ENCODE measurements at places on chromosomes 4 and X.

DNA sequence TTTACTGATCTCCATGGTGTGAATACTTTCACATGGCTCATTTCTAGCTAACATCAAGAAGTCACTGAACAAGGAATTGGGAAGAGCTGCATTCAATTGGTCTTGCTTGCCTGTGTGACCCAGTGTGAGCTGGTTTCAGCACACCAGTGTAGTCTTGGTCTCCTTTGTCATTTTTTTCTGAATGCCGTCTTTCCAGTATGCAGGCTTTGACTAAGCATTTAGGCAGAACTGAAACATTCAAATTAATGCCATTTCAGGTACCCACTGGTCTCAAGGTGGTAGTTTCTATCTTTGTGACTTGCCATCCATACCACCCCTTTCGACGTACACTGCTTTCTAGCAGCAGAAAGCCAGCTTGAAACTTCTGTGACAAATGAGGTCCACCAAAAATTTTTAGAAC lies 550.5 kb upstream of the BOD1L1 start:
- no peak for DNase-seq

DNA sequence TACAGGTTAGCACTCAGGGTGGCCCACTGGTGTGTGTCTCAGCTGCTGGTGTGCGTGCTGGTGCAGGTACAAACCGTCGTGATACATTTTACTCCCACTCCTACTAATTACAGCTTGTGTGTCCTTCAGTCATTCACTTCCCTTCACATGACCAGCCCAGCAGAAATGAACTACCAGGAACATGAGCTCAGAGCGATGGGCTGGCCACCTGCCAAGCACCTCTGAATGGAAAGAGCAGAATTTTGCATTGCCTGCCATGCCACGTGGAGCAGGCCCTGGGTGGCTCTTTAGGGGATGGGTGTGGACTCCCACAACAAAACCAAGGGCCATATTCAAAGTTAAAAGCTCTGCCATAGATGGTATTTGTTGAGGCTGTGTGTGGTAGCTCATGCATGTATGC lies 58.9 kb upstream of the PGM2 start:
- no peak for DNase-seq

DNA sequence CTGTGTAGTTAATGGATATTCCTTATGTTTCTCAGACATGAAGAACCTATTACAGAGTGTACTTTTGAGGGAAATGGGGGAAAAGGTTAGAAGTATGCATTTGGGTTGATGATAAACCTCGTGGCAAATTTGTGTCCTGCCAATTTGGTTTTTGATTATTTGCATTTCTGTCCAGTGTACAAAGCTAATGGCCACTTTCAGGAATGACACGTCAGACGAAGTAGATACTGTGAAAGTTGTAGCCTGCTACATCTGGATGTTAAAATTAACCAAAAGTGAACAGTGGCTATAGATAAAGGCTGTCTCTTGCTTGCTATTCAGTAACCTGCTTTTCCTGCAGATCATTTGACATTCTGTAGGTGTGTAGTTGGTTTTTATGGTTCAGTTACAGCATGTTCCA lies 1.0 kb downstream of the PRDX4 start:
- no peak for DNase-seq

GRCh38 chrX:24464498-24464835 lies 619 bp upstream of the PDK3 start:
- no peak for DNase-seq

- no peak for DNase-seq
Observed at GRCh38 chr4:147192679-147193078, 247.0 kb upstream of the TTC29 start.

- DNase-seq, result no peak
Observed at GRCh38 chr4:94504545-94504944, 52.8 kb downstream of the PDLIM5 start.

DNA sequence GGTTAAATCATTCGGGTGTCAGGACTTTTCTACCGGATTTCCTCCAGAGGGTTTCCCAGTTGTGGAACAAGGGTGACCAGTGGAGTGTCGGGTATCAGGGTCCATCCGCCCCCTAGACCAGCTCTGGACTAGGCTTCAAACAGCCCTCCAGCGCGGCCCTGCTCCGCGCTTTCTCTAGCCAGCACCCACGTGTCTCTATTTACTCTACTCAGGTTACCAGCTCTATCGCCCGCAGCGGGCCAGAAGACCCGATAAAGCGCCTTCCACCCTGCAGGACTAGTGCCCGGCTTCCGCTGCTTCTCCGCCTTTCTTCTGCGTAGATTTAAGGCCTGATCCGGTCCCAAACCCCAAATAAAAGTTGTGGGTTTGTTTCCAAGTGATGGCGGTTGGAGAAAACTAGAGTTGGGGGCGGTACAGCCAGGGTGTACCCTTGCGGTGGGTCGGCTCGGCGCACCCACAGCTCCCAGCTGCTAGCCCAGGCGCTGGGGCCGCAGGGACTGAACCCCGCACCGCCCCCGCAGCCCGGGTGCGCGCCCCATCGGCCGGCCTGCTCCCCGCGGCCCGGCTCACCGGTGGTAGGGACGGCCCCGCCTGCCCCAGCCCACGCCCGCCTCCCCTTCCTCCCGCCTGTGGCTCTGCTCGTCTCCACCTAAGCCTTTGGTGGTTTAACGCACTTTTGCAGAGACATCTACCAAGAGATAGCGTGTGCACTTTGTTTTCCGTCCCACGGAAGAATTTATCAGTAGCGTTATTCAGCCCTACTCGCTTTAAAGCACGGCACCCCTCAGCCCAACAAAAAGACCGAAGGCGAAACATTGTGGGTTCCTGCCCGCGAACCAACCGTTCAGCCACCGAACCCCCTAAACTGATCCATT lies 2.1 kb downstream of the LEF1 start:
- DNase-seq, result no peak
